ENCODE measurements at places on chromosomes 6 and 20. TPM values are rescaled to one million over a fixed set of nuclear protein-coding genes. Genes with fewer than 3 reads are reported as not detected.

DNA sequence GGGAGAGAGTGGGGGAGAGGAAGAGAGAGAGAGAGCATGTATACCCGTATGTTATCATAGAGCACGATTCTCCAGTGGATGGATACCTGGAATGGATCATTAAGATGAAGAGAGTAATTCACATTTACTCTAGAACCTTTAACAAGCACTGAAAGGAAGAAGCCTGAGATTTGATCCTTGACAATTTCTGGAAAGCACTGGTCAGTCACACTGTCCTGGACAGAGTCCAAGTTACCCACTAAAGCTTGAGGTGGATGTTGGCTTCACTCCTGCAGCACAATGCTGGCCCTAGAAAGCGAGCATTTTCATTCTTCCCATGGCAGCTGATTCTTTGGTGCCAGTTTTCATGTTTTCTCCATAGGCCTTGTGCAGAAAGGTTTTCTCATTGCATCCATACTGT, 25.6 kb downstream of the NFYA start:
- no peak for DNase-seq

DNA sequence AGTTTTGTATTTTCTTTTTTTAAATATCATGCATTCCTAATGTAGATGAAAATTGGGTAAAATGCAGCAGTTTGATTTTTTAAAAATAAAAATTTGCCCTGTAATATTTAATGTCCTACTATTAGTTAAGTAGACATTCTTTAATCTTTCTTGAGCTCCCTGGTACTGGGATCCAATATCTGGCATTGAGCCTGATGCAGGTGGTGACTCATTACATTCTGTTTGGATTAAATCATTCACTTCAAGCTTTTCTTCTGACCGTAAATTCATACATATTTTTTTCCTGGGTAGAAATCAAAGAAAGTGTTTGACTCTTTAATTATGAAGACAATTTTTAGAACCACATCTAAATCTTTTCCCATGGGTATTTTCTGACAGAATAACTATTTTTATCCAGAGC, 768.8 kb upstream of the SLC35B3 start:
- no peak for DNase-seq

DNA sequence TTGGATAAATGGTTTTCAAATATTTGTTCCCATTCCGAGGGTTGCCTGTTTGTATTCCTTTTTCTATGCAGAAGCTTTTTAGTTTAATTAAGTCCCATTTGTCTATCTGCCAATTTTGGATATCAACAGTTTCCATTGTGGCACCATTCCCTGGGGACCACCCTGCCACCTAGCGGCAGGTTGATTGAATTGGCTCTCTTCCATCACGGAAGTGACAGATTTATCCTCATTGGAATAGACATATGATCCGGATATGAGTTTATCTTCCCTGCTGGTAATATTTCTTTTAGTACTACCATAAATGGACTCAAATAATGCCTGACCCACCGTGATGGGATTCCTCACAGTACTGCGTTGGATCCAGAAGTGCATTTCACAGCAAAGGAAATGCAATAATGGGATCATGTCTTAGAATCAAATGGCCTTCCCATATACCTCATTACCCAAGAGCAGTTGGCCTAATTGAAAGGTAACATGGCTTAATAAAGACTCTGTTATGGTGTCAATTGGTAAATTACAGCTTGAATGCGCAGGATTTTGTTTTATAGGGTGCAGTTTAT, 327.0 kb downstream of the BMP2 start:
- peak; percentile 20 for DNase-seq

DNA sequence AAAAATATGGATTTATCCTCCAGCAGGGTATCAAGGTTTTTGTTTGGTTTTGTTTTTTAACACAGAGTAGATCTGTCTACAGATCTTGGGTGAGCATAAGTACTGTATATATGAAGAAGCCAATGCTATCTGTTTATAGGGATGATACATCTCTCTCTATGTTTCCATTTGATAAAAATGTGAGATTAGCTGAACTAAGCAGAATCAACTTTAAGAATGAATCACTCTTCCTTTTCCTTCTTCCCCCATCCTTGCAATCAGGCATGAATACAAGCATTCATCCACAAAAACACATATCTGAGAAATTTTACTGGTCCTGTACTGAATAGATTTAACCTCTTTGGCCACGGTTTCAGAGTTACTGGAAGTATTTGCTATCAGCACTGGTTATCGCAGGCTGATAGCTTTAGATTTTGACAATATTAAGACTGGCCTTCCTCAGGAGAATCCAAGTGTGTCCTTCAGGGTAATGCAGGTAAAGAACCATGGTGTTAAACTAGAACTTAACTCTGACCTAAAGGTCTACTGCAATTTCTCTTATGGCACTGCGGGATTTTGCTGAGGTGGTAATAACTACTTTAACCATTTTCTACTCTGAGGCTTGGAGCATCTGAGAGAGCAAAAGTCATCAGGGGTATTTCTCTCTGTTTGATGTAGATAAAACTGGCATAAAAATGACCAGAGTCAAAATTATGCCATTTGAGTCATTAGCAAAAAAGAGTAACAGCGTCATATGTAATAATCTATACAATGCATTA, 1.5 kb downstream of the SNAP25 start:
- DNase-seq: no peak

DNA sequence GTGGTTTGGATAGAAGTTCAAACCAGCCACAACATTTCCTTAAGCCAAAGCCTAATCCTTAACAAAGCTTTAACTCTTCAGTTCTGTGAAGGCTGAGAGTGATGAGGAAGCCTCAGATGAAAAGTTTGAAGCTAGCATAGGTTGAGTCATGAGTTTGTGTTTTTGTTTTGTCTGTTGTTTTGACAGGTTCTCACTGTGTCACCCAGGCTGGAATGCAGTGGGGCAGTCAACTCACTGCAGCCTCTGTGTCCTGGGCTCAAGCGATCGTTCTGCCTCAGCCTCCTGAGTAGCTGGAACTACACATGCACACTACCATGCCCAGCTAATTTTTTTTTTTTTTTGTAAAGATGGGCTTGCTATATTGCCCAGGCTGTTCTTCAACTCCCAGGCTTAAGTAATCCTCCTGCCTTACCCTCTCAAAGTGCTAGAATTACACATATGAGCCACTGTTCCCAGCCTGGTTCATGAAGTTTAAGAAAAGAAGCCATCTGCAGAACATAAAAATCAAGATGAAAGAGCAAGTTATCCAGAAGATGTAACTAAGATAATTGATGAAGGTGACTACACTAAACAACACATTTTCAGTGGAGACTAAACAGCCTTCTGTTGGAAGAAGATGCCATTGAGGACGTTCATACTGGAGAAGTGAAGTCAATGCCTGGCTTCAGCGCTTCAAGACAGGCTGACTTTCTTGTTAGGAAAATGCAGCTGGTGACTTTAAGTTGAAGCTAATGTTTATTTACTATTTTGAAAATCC, 96.2 kb downstream of the SMAP1 start:
- DNase-seq: no peak

DNA sequence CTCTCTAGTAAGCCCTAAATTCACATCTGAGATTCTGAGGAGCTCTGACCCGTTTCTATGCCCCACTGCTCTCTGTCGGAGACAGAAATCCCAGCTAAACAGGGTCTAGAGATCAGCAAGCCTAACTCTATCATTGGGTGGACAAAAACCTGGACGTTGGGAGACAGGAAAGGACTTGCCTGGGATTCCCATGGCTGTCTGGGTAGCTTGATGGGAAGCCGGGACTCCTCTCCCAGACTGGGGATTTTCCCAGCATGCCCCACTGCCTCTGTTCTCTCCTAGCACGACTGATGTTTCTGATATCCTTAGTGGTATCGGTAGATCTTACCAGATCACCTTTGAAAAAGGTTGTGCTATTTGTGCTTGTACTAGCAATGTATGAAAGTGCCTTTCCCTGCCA, 22.9 kb downstream of the DUSP22 start:
- no peak for DNase-seq

DNA sequence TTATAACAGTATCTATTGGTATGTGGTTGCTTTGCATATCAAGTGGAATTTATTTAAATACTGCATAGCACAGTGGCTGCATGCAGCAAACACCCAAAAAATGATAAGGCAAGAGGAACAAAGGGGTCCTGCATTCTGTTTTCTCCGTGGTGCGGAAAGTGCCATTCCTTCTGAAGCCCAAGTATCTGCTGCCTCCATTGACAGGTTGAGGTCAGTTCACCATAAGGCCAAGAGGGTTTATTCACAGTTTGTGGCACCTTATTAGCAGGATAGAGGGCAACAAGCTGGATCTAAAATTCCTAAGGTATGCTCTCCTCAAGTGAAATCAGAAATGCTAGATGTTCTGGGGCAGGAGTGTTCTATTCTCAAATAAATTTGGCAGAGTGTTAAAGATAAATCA, 9.3 kb downstream of the CARMIL1 start:
- DNase-seq: no peak

GRCh38 chr6:20235041-20235440, 22.8 kb upstream of the MBOAT1 start:
- DNase-seq: no peak

DNA sequence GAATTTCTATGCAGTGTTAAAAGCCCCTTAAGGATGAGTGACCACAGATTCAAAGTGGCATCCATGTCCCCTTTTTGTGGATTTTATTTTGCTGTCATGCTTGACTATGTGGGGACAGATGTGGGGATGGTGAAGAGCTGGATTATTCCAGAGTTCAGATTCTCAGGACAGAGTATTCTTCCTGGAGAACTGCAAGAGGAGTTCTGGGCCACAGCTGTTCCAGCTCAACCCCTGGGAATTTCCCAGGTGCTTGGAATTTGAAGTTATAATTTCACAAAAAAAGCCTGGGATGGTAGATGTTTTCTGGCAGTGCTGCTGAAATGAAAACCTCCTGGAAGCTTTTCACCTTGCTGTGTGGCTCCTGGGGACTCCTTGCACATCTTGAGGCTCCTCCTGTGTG, 671.8 kb upstream of the MARCKS start:
- DNase-seq: no peak

- no peak for DNase-seq
Observed at GRCh38 chr6:131054392-131055250, 8.4 kb downstream of the EPB41L2 start.

- DNase-seq: no peak
Observed at GRCh38 chr6:134394905-134395304, 77.0 kb upstream of the SGK1 start.

- peak; percentile 63 for DNase-seq
Observed at GRCh38 chr6:28673787-28674671, 148.3 kb downstream of the GPX5 start.

DNA sequence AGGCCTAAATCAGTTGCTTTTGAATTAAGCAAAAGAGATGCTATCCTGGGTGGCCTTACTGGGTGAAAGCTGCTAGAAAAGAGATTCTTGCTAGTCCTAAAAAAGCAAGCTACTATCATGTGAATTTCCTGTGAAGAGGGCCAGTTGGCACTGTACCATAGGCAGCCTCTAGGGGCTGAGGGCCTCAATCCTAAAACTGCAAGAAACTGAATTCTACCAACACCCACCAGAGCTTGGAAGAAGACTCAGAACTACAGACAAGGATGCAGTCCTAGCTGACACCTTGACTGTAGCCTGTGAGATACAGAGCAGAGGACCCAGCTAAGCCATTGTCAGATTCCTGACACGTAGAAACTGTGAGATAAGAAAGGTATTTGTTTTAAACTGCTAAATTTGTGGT, 24.5 kb downstream of the CLIC5 start:
- peak; percentile 24 for DNase-seq

DNA sequence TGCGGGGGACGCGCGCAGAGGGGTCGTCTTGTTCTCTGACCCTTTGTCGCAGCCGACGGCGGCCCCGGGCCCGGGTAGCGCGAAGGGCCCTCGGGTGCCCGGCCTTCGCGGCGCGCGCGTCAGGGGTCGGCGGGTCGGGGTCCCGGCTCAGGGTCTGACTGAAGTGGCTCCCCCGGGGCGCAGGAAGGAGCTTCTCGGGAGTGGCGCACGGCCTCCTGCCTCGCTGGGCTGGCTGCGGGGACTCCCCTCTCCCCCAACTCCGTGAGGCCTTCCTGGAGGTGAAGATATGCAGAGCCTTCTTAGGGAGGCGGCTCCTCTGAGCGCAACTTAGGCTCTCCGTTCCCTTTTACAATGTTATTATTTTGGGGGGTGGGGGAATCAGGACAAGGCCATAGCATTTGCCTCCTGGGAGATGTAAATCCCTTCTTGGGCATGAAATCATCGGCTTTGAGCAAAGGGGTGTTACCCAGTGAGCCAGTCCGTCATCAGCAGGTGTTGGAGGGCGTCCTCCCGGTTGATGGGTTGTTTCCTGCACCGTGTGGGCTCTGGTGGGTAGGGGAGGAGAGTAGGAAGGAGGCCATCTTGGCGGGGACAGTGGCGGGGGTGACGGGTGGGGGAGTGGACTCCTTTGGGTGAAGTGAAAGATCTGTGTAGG, 523 bp downstream of the CDS2 start:
- peak; percentile 70 for DNase-seq

- DNase-seq: peak; percentile 91
Observed at GRCh38 chr6:42898891-42899361, 16.9 kb upstream of the PTCRA start.

GRCh38 chr6:137495703-137496336, 1.6 kb upstream of the OLIG3 start:
- DNase-seq: no peak

DNA sequence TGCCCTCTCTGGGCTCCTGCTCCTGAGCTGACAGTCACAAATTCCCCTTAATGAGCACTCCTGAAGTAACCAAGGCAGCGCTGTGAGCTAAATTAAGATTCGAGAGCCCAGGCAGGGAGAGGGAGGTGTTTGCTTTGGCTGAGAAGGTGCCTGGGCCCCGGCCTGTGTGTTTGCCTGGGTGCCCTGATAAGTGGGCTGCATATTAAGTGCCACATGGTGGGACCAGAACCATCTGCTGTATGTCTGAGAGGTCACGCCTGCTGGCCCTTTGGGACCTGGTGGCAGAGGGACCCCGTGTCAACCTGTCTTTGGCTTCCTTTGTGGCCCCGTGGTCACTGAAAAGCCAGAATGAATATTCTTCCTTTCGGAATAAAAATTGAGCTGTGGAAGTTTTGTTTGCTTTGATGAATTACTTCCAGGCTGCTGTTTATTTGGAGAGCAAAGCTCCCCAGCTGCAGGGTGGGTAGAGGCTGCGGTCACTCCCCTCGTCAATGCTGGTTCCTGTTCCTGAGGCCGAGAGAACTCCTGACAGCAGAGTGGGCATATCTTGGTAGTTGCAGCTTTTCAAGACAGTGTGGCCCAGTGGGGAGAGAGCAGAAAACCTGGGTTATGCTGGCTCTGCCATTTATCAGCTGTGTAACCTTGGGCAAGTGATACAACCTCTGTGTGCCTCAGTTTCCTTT, 17.5 kb upstream of the KCNK16 start:
- no peak for DNase-seq

GRCh38 chr20:23258747-23259121, 91.9 kb upstream of the NXT1 start:
- DNase-seq: no peak

GRCh38 chr20:18628330-18628920, 40.6 kb downstream of the DTD1 start:
- DNase-seq: no peak

PARD6B gene
- total RNA-seq: 15.4 TPM

SYCP2 gene
- total RNA-seq: 23.8 TPM

RAD21L1 gene
- total RNA-seq: 13.7 TPM

C20orf141 gene
- 53.6 TPM for total RNA-seq

BPIFB4 gene
- 1.1 TPM for total RNA-seq

GFOD1 gene
- 5.4 TPM for total RNA-seq
